Stimulated activated CD4-positive, alpha-beta T cell treated with anti-CD3 and anti-CD28 coated beads, Interleukin-1b, Interleukin-23, amount 100 ng/mL, for 1 hour (primary cell): ENCODE measurements at places on chromosomes 1 and 21.

GRCh38 chr1:157407917-157408525 lies 144.3 kb downstream of the FCRL5 start:
- DNase-seq, result no peak

DNA sequence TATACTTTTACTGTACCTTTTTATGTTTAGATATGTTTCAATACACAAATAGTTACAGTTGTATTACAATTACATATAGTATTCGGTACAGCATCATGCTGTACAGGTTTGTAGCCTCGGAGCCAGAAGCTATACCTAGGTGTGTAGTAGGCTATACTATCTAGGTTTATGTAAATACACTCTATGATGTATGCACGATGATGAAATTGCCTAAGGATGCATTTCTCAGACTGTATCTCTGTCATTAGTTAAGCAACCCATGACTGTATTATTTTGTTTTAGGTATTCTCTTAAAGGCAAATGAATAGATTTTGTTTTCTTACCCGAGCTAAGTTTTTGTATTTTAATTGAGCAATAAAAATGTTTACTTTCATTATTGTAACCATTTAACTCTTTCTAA lies 56.4 kb downstream of the SPATA17 start:
- no peak for DNase-seq

- no peak for DNase-seq
Measured at GRCh38 chr1:32703479-32704291, 1.1 kb upstream of the SYNC start.

- no peak for DNase-seq
Measured at GRCh38 chr1:209309198-209309597, 274.3 kb upstream of the CAMK1G start.

DNA sequence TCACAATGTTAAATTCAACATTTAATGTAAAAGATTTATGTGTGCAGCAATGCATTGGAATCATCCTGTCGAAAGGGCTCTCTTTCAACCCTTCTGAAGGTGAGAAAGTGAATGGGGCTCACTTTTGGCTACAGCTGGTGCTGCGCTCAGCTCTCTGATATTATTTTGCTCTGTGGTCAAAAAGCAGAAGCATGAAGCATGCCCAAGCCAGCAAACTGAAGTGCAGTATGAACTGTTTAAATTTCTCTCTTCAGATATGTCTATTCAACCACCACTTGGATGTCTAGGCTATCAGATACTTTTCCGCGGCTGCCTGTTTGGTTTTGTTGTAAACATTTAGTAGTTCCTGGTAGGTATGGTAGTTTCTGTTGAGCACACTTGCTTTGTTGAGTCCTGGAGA lies 216.9 kb upstream of the TMPRSS15 start:
- DNase-seq, result no peak

DNA sequence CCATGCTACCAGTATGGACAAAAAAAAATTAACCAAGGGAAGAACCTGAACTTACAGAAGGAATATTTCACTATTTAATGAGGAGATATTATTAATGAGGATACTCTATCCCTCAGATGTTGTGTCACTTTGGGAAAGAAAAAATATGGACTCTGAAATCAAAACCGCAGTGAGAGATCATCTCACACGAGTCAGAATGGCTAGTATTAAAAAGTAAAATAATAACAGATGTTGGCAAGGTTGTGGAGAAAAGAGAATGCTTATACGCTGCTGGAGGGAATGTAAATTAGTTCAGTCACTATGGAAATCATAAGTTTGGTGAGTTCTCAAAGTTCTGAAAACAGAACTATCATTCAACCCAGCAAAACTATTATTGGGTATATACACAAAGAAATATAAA lies 30.9 kb downstream of the TNFSF4 start:
- no peak for DNase-seq

GRCh38 chr1:48228156-48228555 lies 5.6 kb downstream of the SLC5A9 start:
- no peak for DNase-seq

DNA sequence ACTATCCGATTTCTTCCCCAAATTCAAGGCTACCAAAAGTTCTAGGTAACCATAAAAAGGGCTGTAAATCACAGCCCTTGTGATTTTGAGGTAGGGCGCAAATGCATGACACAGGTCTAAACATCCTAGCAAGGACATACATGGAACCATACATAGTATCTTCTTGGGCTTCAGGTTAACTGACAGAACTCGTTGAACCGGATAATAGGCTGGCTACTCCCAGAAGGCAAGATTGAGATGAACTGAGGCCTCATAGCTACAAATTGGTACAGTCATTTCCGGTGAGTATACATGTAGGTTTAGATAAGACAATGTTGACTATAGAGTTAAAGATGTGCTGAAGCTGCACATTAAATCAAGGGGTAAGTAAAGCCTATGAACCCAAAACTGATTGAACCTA lies 27.3 kb upstream of the TP53BP2 start:
- no peak for DNase-seq
